ENCODE measurements at places on chromosomes 4 and X.

DNA sequence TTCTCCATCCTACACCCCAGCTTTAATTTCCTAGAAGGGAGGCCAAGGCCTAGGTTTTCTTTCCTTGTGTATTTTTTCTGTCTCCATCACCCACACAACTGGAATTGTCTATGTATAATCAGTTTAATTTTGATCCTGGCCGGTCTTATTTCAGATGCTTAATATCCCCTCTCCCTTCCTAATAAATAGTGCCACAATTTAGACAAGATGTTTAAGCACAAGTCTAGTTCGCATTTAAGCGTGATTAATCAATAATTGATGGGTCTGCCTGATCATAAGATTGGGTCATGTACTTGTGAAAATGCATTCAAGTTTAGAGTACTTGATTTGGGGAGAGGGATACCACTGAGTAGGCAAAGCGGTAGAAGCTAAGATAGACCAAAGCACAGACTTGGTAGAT lies 2.4 kb downstream of the BMP2K start:
- DNase-seq = no peak

- DNase-seq = no peak
These were observed 32.3 kb downstream of the NOP14 start for GRCh38 chr4:2930758-2931511.

DNA sequence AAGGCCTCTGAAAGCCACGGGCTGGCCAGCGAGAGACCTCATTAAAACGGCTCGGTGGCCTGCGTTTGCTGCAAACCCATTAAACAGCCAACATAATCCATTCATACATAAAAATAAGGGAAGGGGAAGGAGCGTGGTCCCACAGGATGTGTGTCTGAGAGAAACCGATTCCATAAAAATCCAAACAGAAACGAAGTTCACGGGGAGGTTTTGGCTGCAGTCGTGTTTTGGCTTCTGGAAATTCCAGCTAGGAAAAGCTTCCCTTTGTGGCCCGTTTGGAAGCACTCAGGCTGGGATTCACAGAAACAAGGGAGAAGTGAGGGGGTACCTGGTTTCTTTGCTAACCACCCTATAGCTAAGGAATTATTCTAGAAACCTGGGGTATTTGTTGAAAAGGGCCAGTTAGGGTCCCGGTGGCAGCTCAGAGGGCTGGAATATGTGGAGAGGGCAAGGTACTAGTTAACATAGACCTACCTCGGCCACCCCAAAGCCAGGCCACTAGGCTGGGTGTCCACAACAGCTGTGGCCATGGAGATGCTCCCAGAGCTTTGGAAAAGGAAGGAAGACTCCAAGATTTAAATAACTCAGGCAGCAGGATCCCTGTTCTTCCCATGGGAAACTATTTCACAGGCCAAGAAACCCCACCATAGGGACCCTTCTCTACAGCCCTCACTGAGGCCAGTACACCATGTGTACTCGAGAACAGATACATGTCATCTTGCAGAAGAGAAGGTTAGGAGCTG lies 166.8 kb downstream of the BCOR start:
- DNase-seq = no peak

DNA sequence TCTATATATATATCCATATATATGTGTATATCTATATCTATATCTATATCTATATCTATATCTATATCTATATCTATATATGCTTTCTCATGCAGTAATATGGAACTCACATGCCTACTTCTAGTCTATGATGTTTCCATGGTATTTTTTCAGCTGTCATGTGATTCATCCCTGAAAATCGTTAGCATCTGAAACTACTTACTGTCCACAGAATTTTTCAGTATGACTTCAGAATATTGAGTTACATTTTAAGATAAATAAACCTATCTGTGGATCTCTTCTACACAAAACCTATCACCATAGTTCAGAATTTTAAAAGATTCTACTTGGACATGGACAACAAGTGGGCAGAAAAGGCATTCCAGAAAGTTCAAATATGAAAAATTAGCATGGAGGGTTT lies 855.1 kb upstream of the INTU start:
- DNase-seq = no peak

- no peak for DNase-seq
These were observed 61.7 kb upstream of the GUCY1A1 start for GRCh38 chr4:155604718-155605626.

DNA sequence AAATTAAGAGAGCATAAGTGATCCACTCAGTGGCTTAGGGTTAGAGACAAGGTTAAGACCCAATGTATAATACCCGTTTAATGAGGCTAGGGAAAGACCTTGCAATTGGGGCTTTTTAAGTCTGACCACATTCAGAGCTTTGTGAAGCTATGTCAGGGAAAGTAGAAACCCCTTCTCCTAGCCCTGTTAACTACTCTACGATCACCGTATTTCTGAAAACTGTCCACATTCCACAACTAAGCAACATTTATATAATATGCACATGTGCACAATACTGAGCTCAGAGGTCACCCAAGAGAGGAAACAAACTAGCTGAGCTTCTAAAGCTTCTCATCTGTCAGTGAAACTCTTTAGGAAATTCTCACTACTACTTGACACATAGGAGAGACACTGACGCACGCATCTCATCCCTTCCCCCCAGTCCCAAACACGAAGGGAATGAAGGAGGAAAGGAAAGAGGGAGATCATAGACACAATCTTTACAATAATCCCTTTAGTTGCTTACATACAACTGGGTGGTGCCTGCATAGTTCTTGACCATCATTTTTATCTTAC lies 56.2 kb downstream of the METTL14 start:
- DNase-seq = no peak

GRCh38 chrX:10239611-10240064 lies 82.9 kb downstream of the CLCN4 start:
- no peak for DNase-seq

DNA sequence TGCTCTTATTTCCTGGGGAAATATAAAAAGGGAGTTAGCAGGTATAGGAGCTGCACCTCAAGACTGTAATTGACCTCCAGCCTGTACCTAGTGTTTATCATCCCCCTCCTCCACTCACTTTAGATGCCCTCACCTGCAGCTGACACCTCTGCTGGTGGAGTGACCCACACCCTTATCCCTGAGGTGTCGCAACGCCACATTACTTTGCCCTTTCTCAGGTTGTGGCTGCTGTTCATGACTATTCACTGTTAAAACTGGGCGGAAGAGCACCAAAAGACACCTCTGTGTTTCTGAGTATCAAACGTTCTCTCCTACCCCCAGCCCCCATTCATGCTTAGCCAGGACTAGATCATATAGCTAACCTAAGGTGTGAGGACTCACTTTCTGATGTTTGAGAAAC lies 101.5 kb upstream of the ADAMTS3 start:
- no peak for DNase-seq

GRCh38 chr4:141638230-141638629 lies 1.8 kb downstream of the IL15 start:
- DNase-seq = no peak

- no peak for DNase-seq
These were observed 1002.0 kb upstream of the PCDH7 start for GRCh38 chr4:29718136-29718535.

DNA sequence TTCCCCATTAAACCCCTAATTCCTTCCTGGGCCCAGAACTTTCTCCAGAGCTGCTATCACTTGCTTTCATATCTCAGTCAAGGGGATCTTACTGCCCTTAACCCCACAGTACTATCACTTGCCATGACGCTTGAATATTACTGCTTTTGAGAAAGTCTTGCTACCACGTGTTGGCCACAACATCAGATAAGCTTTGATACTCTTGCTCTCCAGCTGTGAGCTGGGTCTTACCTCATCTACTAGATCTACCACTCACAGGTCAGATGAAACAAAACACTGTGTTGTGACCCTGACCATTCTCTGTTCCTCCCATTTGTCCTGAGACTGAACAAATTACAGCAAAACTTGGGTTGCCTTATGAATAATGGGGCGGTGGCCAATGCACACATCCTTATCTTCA lies 12.1 kb upstream of the TAPT1 start:
- DNase-seq = no peak

- no peak for DNase-seq
These were observed 5.2 kb downstream of the MAP9 start for GRCh38 chr4:155371432-155372043.

- no peak for DNase-seq
These were observed 70.0 kb downstream of the DCHS2 start for GRCh38 chr4:154421618-154422017.

GRCh38 chrX:115624916-115625315 lies 63.9 kb downstream of the PLS3 start:
- no peak for DNase-seq

GRCh38 chr4:97142893-97143292 lies 1000.4 kb downstream of the STPG2 start:
- no peak for DNase-seq
